ENCODE measurements at places on chromosomes 16 and 17.

GRCh38 chr16:72989579-72990551 lies 58.1 kb downstream of the ZFHX3 start:
- peak; percentile 94 for DNase-seq

DNA sequence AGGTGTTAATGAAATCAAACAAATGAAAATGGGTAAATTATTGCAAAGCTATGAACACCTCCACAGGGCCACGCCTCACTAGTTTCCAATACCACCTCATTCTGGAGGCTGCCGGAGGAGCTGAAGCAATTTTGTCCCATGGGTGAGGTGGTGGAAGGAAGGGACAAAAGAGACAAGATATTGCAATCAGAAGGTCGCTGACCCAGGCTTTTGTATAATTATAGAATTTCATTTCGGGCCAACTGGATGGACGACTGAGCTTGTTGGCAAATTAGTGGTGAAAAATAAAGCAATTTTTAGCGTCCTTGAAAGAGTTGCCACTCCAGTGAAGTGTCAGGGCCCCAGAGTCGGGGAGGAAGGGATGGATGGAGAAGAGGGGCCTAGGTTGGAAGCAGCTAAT lies 147.9 kb downstream of the CYLD start:
- DNase-seq, result no peak

DNA sequence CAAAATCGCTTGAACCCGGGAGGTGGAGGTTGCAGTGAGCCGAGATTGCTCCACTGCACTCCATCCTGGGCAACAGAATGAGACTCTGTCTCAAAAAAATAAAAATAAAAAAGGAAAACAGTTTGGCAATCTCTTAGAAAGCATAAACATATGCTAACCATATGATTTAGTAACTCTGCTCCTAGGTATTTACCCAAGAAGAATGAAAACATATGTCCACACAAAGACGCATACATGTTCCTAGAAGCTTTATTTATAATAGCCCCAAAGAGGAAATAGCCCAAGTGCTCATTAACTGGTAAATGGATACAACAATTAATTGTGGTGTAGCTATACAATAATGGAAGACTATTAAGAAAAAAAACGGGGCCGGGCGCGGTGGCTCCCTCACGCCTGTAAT lies 18.5 kb upstream of the CDH1 start:
- DNase-seq, result no peak

DNA sequence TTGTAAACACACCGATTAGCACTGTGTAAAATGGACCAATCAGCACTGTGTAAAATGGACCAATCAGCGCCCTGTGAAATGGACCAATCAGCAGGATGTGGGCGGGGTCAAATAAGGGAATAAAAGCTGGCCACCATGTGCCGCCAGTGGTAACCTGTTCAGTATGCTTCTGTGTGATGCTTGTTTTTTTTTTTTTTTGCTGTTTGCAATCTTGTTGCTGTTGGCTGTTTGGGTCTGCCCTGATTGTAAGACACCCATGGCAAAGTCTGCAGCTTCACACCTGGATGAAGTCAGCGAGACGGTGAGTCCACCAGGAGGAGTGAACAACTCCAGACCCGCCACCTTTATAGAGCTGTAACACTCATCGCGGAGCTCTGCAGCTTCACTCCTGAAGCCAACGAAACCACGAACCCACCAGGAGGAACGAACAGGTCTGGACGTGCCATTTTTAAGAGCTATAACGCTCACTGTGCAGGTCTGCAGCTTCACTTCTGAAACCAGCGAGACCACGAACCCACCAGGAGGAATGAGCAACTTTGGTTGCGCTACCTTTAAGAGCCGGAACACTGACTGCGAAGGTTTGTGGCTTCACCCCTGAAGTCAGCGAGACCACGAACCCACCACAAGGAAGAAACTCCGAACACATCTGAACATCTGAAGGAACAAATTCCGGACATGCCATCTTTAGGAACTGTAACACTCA lies 85.0 kb upstream of the MED9 start:
- peak; percentile 20 for DNase-seq

- DNase-seq, result peak; percentile 35
These were observed 5.8 kb downstream of the DNAAF1 start for GRCh38 chr16:84150926-84151325.

- no peak for DNase-seq
These were observed 29.9 kb downstream of the WWOX start for GRCh38 chr16:78129349-78129748.

GRCh38 chr17:8732406-8733085 lies 12.1 kb downstream of the CCDC42 start:
- no peak for DNase-seq

DNA sequence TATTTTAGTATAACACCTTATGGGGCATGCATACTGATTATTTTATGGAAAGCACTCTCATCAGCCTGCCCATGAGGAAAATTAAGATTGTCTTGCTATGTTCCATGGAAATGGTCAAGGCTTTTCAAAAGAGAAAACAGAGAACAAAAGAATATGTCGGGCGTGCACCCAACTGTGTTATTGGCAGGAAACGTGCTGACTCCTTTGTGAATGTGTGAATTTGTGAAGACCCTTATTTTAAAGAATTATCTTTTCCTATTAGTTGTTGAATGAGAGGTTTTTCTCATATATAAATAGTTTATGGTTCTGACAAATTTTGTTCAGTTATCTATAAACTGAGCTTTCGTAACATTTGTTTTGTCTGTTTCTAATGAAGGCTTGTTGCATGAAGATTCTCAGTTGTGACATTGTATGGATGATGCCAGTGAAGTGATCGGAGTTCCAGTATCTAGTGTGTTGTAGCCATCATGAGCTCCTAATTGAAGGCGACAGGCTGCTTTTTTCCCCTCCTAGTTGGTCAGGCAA lies 180.0 kb downstream of the BCAS3 start:
- no peak for DNase-seq

- no peak for DNase-seq
These were observed 233.6 kb downstream of the SEC14L1 start for GRCh38 chr17:77374170-77374936.

GRCh38 chr16:53043986-53044601 lies 8.6 kb downstream of the CHD9NB start:
- DNase-seq, result peak; percentile 43

- DNase-seq, result peak; percentile 29
These were observed 6.1 kb downstream of the RFFL start for GRCh38 chr17:35057332-35057915.

DNA sequence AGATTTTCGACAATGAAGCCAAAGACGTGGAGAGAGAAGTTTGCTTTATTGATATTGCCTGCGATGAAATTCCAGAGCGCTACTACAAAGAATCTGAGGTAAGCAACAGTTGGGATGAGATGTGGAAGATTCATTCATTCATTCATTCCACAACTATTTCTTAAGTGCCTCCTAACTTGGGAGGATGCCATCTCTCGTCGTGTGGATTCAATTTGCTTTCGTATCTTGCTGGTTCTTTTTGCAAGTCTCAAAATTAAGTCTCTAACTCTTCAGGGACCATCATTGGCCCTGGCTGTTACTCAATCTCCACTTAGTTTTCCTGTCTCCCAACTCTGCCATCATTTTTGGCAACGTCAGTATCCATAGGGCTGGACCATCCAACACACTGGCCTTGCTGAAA lies 85.6 kb upstream of the NOL11 start:
- DNase-seq, result no peak

GRCh38 chr16:30778549-30779244 lies 8.3 kb downstream of the ZNF629 start:
- DNase-seq, result no peak

DNA sequence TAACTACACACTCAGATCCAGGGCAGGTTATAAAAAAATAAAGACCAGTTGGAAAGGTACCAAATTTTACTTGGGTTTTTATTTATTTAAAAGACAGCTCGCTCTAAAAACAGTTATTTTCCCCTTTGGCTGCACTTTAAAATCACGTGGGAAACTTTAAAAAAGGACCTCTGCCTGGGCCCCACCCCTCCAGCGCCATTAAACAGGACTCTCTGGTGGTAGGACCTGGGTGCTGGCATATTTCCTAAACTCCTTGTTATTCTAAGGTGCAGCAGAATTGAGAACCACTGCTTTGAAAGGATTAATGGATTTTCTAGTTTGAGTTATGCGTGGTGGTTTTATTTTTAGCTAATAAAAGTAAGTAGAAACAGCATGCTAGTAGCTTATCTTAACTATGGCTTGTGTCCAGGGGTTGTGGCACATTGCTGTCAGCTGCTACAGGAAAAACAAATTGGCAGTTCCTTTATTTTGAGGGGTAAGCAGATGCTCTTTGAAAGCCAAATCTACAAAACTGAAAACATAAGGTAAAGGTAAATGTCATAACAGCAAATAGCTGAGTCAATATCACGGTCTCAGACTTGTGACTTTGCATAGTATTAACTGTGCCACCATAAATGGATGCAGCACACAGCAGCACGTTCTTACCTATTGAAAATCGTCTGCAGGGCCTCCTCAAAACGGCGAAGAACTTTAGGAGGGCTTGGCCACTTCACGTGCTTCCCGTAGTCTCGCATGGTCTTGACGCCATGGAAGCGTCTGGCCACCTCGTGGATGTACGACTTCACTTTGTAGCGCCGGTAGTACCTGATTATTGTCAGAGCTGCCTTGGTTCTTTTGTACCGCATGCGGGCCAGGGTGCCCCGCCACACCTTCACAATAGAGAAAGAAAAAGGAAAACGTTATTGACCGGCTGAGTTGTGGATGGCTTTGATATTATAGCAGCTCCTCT lies 172.0 kb downstream of the CDK5R1 start:
- DNase-seq, result no peak

DNA sequence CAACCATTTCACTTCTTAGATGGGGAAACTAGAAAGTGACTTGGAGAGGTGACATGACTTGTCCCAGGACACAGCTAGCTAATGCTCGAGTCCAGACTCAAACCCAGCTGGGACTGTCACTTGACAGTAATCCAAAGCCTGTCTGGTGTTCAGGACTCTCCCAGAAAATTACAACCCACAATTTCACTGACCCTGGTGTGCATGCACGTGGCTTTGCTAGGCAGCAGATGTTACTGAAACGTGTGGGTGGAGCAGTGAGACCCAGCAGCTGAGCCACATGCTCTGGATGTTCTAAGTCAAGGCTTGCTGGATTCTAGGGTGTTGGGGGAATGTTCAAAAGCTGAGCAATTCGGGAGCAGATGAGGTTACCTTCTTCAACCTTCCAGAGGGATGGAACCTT lies 364.6 kb downstream of the GRIN2A start:
- no peak for DNase-seq

GRCh38 chr17:34151102-34151501 lies 104.0 kb upstream of the CCL2 start:
- DNase-seq, result no peak

- no peak for DNase-seq
These were observed 1272.4 kb downstream of the CDH8 start for GRCh38 chr16:60763869-60764268.

- peak; percentile 72 for DNase-seq
These were observed 168.3 kb downstream of the SEC14L1 start for GRCh38 chr17:77308861-77309726.

- no peak for DNase-seq
These were observed 14.1 kb downstream of the AKAP1 start for GRCh38 chr17:57099165-57099564.

All from mammary epithelial cell (primary cell).